ENCODE measurements at places on chromosomes 11 and 22.

DNA sequence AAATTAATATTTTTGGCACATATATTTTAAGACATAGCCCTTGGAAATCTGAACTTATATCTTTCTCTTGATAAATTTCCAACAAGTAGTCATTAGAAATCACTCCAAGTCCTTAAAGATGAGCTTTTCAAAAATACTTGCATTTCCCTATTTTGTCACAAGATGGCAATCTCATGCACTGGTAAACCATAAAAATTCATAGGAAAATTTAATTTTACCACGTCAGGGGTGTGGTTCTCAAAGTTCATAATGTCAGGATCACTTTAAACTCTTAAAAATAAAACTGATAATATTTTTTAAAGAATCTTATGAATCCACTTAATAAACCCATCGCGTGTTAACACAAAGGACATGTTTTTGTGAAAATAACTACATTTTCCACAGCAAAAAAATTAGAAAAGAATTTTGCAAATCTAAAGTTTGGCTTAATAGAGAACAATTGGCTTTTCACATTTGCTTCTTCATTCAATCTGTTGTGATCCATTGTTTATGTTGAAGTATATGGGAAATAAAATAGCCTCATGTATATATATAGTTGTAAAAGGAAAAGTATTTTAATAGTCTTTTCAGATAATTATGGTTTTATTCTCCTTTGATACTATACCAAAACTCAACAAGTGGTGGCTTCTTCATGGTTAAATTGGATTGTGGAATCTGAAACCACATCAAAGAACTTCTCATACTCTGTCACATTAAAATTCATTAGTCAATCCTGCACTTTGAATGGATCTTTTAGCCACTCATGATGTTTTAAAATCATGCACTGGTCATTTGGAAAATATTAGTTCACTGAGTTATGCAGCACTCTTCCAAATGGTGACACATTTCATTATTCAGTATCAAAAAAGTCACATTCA, 169.1 kb downstream of the CADM1 start:
- DNase-seq, result no peak

GRCh38 chr11:106493751-106494150, 416.3 kb downstream of the AASDHPPT start:
- no peak for DNase-seq

DNA sequence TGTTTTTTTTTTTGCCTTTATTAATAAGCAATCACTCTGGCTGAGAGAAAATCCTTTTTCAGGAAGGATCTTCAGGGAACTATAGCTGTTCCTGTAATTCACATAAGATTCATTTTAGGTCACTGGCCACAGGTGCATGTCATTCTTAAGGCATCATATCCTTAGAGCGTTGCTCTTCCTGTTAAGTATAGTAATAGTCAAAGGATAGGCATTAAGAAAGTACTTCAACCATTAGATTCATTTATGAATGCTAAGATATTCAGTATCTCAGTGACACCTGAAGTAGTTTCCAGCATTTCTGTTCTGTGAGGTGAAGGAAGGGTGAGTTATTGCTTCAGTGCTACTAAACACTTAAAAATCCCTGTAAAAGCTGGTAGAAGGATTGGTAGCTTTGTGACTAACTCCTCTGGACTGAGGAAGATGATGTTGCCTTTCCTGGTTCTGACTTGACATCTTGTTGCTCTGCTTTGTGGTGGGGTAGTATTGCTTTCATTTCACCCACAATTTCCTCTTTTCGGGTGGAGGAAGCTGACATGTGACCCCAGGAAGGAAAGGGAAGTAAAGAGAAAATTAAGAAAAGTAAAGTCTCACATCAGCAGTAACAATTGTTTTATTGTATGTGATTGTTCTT, 34.7 kb downstream of the RNF169 start:
- DNase-seq, result peak; percentile 54

DNA sequence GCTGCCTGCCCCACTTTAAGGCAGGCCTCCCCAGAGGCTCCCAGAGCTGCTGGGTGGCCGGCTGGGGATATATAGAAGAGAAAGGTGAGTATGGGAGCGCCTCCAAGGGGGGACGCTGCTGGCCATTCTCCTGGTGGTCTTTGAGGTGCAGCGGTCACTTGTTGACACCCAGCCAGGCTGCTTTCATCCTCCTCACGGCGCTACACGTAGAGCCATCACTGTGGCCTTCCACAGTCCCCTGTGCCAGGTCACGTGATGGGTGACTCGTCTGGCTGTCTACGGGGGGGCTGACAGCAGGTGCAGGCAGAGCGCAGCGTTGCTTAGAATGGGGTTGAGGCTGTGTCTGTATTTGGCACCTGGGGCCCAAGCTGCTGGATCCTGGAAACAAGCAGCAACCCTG, 1.9 kb downstream of the ACR start:
- no peak for DNase-seq

GRCh38 chr22:22815397-22816170, 72.0 kb upstream of the IGLL5 start:
- DNase-seq, result no peak

DNA sequence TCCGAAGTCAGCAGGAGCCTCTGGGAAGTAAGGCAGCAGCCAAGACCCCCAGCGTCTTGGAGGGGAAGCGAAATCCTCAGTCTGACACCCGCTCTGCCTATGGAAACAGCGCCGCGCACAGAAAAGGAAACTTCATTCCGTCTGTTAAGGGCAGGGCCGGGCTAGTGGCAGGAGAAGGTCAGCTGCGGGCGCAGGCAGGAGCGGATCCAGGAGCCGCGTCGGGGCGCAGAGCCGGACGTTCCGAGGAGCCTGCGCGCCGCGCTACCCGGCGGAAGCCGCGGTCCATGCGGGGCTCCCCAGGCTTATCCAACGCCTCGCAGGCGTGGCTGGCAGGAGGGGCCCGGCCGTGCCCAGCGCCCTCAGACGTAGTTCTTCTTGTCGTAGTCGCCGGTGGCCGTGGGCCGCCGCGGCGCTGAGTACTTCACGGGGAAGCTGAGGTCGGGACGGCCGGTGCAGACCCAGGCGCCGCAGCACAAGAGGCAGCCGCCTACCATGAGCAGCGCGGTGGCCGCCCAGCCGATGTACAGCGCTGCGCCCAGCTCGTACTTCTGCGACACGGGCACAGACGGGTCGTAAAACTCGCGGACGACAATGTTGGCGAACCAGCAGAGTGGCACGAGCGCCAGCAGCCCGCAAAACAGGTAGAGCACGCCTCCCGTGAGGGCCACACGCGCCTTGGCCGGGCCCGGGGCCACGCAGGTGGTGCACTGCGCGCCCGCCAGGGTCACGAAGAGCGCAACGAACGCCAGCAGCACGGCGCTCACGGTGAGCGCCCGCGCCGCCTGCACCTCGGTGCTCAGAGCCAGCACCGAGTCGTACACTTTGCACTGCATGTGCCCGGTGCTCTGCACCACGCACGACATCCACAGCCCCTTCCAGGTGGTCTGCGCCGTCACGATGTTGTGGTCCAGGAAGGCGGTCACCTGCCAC, 705 bp downstream of the CLDN5 start:
- no peak for DNase-seq

- no peak for DNase-seq
Measured at GRCh38 chr11:125088576-125089455, 22.6 kb downstream of the TMEM218 start.

DNA sequence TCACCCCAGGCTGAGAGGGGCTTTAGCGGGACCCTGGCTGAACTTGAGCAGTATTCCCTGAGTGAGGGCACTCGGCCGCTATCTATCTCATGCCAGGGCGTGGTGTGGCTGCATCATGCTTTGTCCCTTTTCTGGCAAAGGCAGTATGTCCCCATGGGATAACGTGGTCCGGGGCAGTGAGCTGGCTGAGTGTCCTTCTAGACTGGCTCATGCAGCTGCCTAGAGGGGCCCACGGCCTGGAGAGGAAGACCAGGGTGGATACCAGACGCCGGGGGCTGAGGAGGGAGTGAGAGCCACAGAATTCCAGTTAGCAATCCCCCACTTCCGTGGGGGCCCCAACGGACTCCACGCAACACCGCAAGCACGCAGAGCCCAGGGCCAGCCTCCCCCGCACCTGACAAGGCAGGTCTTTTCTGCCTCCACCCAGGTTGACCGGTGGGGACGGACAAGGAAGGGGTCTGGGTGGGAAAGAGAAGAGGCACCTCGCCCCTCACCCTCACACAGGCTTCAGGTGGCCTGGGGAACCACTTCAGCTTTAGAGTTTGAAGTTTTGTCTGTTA, 15.5 kb downstream of the NFAM1 start:
- DNase-seq, result no peak

DNA sequence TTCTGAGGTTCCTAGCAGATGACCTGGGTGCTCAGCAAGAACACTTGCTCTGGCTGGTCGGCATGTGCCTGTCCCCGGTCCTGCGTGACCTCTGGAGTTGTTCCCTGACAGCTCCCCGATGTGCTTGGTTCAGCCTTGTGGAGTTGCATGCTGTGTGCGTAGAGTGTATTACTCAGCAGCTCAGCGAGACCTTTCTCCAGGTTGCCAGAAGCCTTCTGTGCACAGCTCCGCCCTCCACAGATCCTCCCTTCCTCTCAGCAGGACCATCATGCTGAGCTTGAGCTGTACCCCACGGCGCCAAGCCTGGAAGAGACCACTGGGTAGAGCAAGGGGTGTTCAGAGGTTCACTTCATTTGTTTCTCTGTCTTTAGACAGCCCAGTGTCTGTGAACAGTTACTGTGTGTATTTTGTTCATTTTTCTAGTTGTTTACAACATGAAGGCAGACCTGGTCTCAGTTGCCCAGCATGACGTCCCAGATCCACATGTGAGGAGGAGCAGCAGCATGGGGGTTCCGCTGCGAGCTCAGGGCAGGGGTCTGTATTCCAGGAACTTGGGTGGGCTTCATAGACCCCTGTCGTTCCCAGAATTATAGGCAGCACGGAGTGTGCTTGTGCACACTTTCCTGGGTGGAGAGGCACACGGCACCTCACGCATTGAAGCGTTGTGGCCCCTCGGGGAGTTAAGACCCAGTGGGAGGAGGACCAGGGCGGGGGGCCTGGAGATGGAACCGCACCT, 148.6 kb downstream of the IGLL1 start:
- DNase-seq, result peak; percentile 40

DNA sequence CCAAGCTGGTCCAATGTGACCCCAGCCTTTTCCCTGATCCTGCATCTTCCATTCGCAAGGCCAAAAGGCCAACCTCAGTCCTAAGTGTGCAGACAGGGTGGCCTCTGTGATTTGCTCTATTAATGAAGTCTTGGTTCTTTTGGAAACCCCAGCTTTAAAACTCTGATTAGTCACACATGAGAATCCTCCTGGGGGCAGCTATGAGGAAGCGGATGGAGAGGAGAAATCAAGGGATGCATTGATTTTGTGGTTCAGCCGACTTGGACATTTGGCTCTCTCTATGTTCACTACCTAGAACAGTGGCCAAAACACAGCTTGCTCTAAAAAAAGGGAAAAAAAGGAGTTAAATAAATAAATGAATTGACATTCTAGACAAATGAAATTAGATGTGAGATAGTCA, 98.6 kb upstream of the USP47 start:
- DNase-seq, result no peak

DNA sequence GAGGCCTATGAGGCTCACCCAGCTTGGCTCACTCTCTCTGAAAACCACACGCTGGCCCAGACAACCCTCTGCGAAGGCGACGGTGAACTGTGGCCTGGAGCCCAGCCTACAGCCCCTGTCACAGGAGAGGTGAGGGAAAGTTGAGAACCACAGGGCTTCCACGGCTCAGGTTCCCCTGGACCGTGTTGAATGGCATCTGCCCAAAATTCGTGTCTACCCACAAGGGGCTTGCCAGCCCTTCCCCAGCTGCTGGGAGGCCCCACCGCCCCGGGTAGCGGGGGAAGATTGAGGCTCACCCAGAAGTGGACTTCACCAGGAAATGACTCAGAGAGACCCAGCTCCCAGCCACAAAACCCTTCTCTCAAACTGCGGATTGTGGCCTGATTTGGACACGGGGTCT, 197.1 kb downstream of the CTTN start:
- no peak for DNase-seq

GRCh38 chr11:110734790-110735189, 22.6 kb upstream of the ARHGAP20 start:
- no peak for DNase-seq

- DNase-seq, result no peak
Measured at GRCh38 chr11:86251345-86251744, 6.8 kb downstream of the EED start.

DNA sequence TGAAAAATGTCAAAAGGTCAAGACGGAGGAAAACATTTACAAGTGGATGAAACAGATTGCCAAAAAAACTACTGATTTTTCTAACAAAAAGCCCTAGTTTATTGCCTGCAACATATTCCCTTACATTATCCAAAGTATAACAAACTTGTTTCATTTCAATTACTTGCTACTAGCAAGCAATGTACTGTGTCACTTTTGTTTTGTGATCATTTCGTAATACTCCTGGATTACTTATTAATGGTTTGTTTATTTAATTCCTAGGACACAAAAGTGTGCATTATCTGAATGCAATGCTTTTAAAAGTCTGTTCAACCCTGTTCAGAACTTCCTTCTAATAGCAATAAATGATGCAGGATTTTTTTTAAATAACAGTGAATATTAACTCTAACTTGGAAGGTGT, 50.9 kb downstream of the CCDC34 start:
- DNase-seq, result no peak

GRCh38 chr22:39883057-39883456, 10.5 kb downstream of the ENTHD1 start:
- no peak for DNase-seq

GRCh38 chr11:78355309-78355705, 62.3 kb downstream of the GAB2 start:
- no peak for DNase-seq

DNA sequence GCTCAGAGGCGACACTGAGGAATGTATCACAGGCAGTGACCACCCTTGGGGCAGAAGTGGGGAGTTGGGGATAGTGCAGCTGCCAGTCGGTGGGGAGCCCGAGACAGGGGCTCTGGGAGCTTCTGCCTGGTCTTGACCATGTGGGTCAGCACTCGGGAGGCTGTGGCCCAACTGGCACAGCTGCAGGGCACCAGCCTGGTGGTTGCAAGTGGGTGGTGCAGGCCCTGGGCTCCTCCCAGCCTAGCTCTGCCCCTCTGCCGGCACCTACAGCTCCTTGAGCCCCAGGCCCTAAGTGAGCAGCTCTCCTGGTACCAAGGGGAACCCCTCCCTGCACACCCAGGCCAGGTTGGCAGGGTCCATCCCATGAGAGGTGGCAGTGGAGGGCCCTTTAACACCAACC, 12.6 kb upstream of the RASL10A start:
- DNase-seq, result no peak

- no peak for DNase-seq
Measured at GRCh38 chr11:119880143-119880542, 151.1 kb upstream of the NECTIN1 start.

DNA sequence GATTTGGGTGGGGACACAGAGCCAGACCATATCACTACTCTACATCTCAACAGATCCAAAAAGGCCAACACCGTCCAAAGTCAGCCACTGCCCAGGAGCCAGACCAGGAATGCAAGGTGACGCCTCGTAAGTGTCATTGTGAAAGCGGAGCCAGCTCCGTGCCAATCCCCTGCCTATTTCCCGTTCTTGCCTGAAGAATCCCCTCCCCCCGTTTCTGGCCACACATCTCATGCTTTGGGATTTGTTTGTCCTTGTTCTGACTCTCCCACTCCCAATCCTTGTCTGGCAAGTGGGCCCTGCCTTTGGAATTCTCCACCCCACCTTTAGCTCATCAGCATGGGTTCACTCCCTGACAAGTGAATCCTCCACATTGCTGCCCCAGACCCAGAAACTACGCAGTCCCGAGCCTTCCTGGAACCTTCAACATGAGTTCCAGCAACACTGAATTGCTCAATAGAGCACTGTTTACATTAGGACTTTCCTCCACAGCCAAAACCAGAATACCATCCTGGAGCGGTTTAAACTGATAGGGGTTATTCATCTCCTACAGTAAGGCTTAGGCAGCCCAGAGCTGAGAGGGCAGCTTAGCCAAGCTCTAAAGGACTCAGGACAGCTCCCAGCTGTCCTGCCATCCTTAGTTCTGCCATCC, 6.0 kb upstream of the SLC35C1 start:
- DNase-seq, result no peak

GRCh38 chr11:10550503-10551289, 9.7 kb upstream of the RNF141 start:
- DNase-seq, result peak; percentile 14

Measured in brain microvascular endothelial cell (primary cell).